H1 (cell line): ENCODE measurements at places on chromosomes 16 and 17.

- DNase-seq, result no peak
These were observed 331.4 kb upstream of the WSB1 start for GRCh38 chr17:26962255-26963162.

DNA sequence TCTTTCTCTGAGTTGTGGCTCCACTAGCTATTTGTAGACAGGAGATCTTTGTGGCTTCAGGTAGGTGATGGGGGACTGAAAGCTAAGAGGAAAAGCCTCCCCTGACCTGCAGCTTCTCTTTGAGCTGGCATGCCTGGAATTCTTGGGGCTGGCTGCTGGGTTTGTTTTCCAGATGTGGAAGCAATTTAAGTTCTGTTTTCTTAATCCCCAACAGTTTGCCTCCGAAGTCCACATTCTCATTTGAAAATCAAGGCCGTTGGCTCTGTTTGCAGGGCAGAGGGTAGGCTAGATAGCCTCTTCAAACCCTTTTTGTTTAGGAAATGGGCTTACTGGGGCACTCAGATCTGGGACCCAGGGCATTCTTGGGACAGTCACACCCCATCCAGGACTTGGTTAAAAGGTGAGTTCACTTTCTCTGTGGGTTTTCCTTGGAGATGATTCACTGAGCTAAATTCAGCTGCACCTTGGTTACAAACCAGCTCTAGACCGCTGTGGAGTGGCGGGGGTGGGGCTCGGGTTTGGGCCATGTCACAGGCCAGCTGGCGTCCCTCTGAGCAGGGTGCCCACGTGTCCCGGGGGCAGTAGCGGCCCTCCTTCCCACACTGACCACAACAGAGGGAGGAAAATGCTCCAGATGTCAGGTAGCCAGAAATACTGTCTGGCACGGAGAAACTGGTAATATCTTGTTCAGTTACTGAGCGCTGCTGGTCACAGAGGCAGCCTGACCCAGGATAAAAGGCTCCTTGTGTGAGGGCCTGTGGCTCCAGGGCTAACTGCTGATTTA is 108.5 kb downstream of the RAB11FIP4 start:
- no peak for DNase-seq

GRCh38 chr17:64158831-64159590 is 29.1 kb upstream of the ERN1 start:
- DNase-seq, result no peak

GRCh38 chr16:85254921-85255320 is 142.6 kb upstream of the CIBAR2 start:
- DNase-seq, result no peak

GRCh38 chr16:48862087-48862532 is 252.1 kb upstream of the N4BP1 start:
- DNase-seq, result peak; percentile 29

GRCh38 chr16:87265261-87265660 is 51.9 kb downstream of the C16orf95 start:
- no peak for DNase-seq

DNA sequence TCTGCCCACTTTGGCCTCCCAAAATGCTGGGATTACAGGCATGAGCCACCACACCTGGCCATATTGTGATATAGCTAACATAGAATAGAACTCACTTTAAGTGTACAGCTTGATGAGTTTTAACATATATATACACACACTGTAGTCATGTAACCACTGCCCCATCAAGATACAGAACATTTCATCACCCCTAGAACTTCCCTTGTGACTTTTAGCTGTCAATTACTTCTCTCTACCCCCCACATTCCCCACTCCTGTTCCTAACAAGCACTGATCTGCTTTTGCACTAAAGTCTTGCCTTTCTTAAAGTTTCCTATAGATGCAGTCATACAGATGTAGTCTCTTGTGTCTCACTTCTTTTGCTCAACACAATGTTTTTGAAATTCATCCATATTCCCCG is 93.1 kb downstream of the PITPNC1 start:
- DNase-seq, result no peak

- DNase-seq, result no peak
These were observed 86.8 kb downstream of the MSI2 start for GRCh38 chr17:57342963-57343589.

GRCh38 chr16:52538511-52538910 is 8.4 kb downstream of the TOX3 start:
- DNase-seq, result no peak

DNA sequence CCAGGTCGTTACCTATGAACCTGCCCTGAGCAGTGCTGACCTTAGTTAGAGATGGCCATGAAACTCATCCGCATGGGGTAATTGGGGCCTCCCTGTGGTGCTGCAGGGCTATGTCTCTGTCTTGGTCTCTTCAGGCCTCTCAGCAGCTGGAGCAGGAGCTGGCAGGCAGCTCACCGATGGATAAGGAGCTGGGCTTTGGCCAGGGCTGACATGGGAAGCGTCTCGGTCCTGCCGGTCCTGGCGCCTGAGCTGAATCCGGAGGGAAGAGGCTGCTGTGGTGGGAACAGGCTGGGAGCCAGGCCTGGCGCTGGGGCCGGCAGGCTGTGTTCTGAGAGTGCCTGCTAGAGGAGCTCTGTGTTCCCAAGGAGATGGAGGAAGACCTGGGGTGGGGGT is 10.1 kb downstream of the IL32 start:
- no peak for DNase-seq

GRCh38 chr17:19590912-19591551 is 57.4 kb downstream of the SLC47A1 start:
- no peak for DNase-seq

DNA sequence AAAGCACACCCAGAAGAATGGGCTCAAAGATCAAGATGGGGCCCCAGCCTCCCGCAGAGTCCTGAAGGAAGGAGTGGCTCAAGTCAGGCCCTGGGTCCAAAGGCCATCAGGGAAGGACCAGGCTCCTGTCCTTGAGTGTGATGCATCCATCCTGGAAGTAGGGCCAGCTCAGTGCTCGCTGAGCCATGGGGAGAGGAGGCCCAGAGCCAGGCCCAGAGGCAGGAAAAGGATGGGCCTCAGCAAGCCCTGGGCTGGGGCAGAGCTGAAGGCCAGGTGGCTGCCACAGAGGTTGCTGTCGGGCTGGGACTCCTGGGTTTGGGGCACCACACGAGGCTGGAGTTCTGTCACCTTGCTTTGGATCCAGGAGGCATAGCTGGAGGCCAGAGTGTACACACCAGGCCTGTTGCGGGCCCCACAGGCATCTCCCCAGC is 3.7 kb downstream of the PRSS8 start:
- DNase-seq, result no peak

GRCh38 chr17:28324781-28325180 is 5.8 kb downstream of the TMEM97 start:
- no peak for DNase-seq

GRCh38 chr16:83762141-83762991 is 45.4 kb upstream of the HSBP1 start:
- DNase-seq, result no peak

DNA sequence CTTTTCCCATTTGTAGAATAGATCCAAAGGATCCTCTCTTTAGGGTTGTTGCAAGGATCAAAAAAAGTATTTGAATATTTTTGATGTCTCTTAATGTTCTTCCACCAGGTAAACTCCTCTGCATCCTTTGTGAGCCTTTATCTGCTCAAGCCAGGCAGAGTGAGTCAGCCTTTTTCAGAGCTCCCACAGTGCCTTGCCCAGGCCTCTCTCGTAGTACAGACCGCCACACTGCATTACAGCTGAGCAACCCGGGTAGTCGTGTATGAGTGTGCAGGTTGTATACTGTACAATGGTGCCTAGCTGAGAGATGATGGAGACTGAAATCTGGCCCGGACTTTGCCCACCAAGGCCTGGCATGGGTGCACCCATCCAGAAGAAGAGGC is 20.9 kb downstream of the RHBDL3 start:
- DNase-seq, result no peak

GRCh38 chr16:81608523-81609209 is 164.1 kb downstream of the CMIP start:
- DNase-seq, result no peak

GRCh38 chr17:59853168-59853918 is 39.4 kb downstream of the TUBD1 start:
- DNase-seq, result no peak

DNA sequence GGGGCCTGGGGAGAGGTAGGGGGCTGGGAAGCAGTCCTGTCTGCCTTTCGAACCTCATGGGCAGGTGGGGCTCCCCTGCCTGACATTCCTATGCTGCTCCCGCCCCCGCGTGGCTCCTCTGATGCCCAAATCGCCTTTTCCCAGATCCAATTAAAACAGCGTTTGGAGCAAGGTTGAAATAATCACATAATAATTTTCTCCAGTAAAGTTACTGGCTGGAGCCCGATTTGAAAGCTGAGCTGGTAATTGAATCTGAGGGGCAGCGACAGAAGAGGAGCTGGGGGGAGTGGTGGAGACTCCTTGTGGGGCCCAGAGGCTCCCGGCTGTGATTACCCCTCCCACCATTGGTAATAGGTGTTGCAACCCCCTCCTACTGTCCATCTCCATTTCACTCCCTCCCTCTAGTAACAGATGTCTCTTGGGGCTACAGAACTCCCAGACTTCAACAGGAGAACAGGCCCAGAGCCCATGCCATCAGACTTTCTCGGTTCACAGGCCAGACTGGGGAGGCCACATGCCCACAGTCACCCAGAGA is 38.9 kb upstream of the C1QL1 start:
- no peak for DNase-seq

DNA sequence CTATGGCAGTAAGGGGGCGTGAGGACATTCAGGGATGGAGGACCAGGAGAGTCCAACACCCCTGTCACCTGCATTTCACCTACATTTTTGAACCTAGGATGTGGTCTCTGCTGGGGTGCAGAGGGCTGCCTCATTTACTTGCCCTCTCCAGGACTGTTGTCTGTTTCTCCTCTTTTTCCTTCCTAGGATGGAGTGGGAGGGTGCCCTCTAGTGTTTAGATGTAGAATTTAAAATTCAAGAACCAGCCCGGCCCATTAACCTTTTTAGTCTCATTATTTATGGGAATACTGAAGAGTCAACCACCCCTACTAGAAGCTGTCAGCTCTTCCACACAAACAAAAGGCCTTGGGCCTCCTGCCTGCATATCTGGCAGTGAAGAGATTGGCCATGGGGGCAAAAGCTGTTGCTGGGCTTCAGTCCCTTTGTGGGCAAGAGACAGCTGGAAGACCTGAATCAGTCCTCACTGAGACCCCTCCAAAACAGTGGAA is 2.5 kb upstream of the STARD3 start:
- DNase-seq, result no peak

- no peak for DNase-seq
These were observed 29.0 kb downstream of the RAB11FIP3 start for GRCh38 chr16:454397-454940.
